ENCODE measurements at places on chromosomes 2 and 18.

- DNase-seq, result no peak
Observed at GRCh38 chr2:151767536-151767935, 33.3 kb upstream of the NEB start.

DNA sequence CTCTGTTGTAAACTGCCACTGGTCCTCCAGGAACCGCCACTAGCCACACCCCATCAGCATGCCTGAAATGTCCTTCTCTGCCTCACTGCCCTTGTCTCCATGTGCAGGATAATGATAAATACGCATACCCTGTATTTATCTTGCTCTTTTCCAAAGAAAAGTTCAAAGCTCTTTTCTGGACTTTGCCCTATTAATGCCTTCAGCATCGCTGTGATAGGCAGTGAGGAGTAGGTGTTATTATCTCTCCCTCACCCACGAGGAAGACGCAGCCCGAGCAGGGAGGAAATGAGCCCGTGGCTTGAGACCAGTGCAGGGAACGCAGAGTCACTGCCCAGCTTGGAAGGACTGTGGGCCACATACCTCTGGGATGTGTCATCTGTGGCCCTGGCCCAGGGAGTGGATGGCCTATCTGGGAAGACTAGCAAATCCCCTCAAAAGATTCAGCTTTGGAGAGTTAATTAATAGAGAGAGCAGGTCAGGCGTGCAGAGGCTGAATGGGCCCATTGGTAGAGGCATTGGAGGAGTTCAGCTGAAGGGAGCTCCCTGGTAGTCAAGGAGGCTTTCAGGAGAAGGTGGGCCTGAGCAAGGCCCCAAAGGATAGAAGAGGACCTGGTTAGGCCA, 39.5 kb upstream of the MCFD2 start:
- DNase-seq, result no peak

- no peak for DNase-seq
Observed at GRCh38 chr2:5203134-5203755, 488.9 kb upstream of the SOX11 start.

DNA sequence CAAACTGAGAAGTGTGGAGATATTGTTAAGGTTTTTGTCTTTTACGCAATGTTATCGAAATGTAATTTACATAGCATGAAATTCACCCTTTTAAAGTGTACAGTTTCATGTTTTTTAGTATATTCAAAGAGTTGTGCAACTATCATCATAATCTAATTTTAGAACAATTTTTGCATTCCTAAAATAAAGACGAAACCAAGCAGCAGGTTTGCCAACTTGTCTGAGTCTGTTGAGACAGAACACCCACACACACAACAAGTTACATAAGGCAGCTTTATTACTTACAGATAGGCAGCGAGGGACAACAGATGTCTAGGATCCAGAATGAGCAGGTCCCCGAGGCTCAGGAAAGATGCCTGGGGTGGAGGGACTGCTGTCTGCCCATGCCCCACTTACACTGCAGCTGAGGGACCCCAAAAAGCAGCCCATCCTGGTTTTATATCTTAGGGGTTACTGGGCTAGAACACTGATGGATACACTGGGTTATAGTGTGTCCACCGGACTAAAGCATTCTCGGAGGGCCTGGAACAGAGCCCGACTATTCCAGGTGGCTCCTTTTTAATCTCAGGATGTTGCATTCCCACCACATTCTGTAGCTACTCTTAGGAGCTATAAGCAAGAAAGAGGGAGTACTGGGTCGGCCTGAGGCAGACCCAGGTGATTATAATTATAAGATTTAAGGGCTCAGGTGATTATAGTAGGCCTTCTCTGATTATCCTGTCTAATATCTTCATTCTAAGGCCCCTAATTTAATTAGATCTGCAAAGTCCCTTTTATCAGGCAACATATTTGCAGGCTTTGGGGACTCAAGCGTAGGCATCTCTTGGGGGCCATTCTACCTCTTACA, 150.2 kb upstream of the DOK6 start:
- no peak for DNase-seq

GRCh38 chr2:57669570-57669969, 377.0 kb upstream of the VRK2 start:
- DNase-seq, result no peak

GRCh38 chr2:132824716-132825115, 154.7 kb upstream of the LYPD1 start:
- no peak for DNase-seq

- no peak for DNase-seq
Observed at GRCh38 chr2:165357758-165358157, 111.7 kb upstream of the CSRNP3 start.

DNA sequence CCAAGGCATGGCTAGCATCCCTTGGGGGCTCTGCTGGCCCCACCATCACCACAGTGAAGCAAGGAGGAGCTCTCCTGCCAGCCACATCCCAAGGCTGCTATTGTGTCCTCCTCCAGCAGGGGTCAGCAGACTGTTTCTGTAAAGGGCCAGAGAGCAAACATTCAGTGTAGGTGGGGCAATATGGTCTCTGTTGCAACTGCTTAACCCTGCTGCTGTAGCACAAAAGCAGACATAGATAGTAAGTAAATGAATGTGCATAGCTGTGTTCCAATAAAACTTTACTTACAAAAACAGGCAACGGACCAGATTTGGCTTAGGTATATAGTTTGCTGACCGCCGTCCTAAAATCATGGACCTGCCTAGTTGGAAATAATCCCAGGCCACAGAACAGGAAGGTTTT, 36.4 kb upstream of the ZBTB7C start:
- DNase-seq, result peak; percentile 41

- no peak for DNase-seq
Observed at GRCh38 chr18:62957885-62958472, 242.6 kb downstream of the PHLPP1 start.

DNA sequence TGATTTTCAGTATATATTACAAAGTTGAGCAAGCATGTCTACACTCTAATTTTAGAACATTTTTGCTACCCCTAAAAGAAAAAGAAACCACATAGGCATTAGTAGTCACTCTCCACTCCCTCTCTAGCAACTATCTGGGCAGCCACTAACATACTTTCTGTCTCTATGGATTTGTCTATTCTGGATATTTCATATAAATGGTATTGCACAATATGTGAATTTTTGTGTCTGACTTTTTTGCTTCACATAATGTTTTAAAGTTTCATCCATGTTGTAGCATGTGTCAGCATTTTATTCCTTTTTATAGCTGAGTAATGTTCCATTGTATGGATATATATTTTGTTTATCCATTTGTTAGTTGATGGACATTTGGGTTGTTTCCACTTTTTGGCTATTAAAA, 232.5 kb upstream of the CTAGE1 start:
- no peak for DNase-seq

GRCh38 chr2:80086831-80087230, 217.7 kb downstream of the LRRTM1 start:
- DNase-seq, result no peak

- DNase-seq, result no peak
Observed at GRCh38 chr2:19838616-19839015, 63.2 kb downstream of the TTC32 start.

GRCh38 chr2:27007416-27008374, 25.1 kb upstream of the TMEM214 start:
- no peak for DNase-seq

DNA sequence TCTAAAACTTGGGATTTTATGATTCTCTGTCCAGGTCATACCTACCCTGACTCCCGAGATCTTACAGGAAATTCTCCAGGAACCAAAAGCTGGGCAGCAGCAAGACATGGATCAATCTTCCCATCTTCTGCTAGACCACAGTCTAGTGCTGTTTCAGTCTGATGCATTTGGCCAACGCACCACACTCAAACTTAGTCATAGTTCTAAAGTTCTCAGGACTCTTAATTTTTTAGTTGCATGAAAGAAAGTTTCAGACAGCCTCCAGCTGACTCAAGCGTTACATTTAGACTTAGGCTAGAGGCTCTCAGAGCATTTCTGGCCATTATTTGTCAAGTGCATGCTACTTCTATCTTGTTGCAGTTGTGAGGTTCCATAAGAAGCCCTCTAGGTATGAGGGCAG, 230.1 kb upstream of the CCDC150 start:
- DNase-seq, result no peak

DNA sequence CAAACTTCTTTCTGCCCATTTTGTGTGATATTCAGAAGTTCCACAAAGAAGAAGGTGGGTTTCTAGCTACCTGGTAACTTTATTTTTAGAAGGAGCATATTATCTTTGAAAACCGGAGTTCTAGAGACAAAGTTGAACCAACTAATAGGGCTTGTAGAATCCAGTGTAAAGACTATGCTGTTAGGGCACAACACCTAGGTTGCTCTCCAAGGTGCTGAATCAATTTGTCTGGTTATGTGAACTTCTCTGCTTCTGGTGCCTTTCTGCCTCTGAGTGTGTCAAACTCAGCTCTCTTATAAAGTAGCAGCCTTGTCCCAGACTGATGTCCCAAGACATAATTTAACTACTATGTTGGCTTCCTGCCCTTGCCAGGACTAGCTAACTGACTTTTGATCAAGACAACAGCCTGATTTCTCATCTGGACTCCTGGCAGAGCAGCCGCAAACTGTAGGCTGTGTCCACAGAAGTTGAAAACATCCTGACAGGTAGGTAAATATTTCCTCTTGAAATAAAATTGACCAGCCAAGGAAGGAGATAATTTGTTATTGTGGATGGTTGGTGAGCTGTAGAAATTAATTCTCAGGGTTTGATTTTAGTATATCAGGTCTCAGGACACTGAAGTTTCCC, 119.4 kb downstream of the CYRIA start:
- DNase-seq, result no peak

- DNase-seq, result no peak
Observed at GRCh38 chr18:75173125-75173432, 35.9 kb downstream of the PTGR3 start.

DNA sequence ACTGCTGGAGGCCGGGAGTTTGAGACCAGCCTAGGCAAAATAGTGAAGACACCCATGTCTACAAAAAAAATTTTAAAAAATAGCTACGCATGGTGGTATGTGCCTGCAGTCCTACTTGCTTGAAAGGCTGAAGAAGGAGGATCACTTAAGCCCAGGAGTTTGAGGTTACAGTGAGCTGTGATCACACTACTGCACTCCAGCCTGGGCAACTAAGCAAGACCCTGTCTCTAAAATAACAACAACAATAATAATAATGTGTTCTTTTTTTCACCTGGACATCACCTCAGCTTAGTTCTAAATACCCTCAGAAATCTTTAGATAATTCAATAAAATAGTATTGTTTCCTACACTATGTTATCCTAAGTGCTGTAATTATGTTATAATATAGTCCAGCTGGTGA, 397.1 kb upstream of the ZNF804A start:
- DNase-seq, result no peak

GRCh38 chr2:24912523-24912922, 7.5 kb downstream of the ADCY3 start:
- no peak for DNase-seq

GRCh38 chr2:28950941-28951630, 30.0 kb upstream of the TOGARAM2 start:
- no peak for DNase-seq

DNA sequence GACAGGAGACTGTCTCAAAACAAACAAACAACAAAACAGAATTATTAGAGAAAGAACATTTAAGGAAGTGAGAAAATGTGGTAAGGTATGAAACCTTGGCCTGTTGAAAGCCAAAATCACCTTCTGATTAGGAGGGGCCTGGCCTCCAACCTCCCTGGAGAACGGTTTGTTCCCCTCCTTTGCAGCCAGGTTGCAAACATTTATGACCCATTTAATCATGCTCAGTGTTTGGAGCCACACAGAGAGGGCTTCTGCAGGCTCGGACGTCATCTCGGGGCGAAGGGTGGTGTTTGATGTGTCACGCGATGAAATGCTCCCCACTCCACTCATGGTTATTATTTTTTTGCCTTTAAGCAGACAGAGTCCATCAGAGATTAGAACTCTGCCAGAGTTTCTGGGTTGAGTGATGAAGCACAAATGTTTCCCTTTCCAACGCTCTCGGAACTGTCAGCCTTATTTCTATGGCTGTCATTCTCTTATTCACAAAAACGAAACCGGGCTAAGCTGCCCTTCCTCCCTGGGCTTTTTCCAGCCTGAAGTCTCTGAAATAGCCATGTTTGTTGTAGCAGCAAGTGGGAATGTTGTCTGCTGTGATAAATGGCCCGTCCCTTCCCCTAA, 33.6 kb upstream of the ROCK2 start:
- no peak for DNase-seq

DNA sequence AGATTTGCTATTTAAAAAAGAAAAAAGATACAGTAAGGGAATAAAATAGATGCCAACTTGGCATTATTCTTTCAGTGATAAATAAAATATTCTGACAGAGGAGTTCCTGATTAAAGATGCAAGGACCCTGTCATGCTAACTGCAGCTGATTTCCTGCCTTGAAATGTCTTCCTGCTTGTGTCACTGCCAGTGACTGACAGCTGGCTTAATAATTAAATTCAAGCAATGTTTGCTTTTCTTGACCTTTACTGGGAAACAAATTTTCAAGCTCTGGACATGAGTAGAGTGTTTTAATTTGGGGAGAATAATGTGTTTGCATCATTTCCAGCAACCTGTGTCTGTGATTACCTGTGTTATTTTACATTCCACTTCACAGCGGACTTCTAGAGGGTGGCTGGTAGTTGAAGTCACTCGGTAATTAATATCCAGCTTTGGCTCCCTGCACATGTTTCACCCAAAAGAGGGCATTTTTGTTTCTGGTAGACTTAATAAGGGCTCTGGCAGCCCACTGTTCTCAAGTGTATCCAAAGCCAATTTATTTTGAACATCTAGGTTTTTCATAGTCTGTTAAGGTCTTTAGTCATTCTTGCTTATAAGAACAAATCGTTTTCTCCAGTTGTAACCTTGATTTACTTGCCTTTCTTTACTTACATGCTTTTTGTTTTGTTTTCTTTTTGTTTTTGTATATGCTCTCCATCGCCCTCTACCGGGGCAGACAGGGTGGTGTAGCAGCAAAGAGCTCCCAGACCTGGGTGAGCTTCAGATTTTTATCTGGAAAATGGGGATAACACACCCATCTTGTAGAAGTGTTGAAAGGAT, 48.5 kb upstream of the PROKR1 start:
- DNase-seq, result peak; percentile 46

DNA sequence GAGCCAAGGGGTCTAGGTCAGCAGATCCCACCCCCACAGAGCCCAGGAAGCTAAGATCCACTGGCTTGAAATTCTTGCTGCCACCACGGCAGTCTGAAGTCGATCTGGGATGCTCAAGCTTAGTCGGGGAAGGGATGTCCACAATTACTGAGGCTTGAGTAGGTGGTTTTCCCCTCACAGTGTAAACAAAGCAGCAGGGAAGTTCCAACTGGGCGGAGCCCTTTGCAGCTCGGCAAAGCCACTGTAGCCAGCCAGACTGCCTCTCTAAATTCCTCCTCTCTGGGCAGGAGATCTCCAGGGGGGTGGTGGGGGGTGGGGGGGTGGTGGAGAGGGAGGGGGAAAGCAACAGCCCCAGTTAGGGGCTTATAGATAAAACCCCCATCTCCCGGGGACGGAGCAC, 419.5 kb downstream of the NUP35 start:
- DNase-seq, result no peak

Data from naive thymus-derived CD4-positive, alpha-beta T cell (primary cell).